ENCODE measurements at places on chromosomes 6 and 20. TPM values are rescaled to one million over a fixed set of nuclear protein-coding genes. Genes with fewer than 3 reads are reported as not detected.

UBE2C gene
- total RNA-seq = 10.7 TPM

GPLD1 gene
- 0.44 TPM for total RNA-seq

BEND6 gene
- total RNA-seq = 11.2 TPM

SIRPG gene
- not detected for total RNA-seq

LBP gene
- 1.7 TPM for total RNA-seq

SPEF1 gene
- total RNA-seq = not detected

FKBP1C gene
- 0.39 TPM for total RNA-seq

HLA-E gene
- total RNA-seq = 238 TPM

RBPJL gene
- not detected for total RNA-seq

PDE10A gene
- 10.1 TPM for total RNA-seq

ARFGEF3 gene
- 0.06 TPM for total RNA-seq

LGSN gene
- not detected for total RNA-seq
